ENCODE measurements at places on chromosomes 6 and 20. TPM values are rescaled to one million over a fixed set of nuclear protein-coding genes. Genes with fewer than 3 reads are reported as not detected.
A peak's percentile ranks its signal among the peaks of the same experiment; 100 is the strongest.

DNA sequence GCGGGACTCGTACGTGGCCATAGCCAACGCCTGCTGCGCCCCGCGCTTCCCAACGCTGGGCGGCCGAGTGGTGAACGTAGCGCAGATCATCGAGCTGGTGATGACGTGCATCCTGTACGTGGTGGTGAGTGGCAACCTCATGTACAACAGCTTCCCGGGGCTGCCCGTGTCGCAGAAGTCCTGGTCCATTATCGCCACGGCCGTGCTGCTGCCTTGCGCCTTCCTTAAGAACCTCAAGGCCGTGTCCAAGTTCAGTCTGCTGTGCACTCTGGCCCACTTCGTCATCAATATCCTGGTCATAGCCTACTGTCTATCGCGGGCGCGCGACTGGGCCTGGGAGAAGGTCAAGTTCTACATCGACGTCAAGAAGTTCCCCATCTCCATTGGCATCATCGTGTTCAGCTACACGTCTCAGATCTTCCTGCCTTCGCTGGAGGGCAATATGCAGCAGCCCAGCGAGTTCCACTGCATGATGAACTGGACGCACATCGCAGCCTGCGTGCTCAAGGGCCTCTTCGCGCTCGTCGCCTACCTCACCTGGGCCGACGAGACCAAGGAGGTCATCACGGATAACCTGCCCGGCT, 3.4 kb downstream of the SLC32A1 start:
- no peak for DNase-seq

The FILIP1 gene
- not detected for total RNA-seq

DNA sequence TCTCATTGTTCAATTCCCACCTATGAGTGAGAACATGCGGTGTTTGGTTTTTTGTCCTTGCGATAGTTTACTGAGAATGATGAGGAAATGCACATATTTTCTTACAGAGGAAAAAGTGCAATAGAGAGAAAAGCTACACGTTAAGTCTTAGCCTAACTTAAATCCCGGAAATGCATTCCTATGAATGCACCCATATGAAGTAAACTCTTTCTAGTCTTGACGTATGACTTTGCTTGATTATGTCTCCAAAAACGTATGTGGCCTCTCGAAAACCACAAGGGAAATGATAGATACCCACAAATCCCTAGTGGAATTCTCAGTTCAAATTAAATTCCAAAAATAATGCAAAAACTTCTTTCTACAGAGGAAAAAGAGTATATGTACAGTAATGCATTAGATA, 90.7 kb upstream of the SASH1 start:
- DNase-seq, result no peak

The CLIC1 gene
- total RNA-seq, result 743 TPM

The SMPD2 gene
- total RNA-seq, result 12.6 TPM

DNA sequence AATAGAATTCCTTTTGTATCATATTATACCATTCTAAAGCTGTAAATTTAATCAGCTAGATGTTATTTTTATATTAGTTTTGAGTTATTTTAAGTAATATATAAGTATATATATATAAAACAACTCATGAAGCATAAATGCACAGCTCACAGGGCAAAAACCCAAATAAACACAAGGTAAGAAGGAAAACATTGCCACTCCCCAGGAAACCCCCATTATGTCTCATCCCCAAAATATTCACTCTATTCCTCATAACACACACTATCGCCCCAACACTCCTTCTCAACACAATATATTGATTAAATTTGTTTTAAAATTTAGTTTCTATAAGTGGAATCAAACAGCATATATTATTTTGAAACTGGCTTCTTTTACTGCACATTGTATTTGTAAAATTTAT, 98.6 kb upstream of the FAM83B start:
- peak; percentile 59 for DNase-seq

The MAS1 gene
- total RNA-seq, result not detected

DNA sequence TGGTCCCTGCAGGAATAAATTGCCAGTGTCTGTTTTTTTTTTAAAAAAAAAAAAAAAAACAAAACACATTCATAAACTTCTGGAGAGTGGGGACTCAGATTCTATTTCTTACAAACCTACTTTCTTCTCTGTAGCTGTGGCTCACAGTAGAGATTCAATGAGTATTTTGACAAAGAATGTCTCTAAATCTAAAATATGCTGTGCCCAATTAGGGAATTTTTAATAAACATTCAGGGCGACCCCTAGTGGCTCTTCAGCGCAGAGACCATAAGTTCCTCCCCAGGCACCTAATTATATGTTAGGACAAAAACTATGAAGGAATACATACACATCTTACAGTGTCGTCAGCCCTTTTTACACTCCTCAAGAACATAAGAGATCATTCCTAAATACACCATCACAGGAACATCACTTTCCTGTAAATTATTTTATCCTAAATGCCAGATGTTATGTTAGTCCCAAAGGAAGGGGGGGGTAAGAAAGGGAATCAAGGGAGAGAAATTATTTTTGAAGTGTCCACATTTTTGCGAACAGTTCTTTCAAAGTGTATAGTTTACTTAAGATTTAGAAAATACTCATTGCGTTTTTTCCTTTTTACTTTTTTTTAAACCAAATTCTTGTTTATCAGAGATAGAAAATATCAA, 21.8 kb upstream of the NAA20 start:
- DNase-seq, result peak; percentile 77

DNA sequence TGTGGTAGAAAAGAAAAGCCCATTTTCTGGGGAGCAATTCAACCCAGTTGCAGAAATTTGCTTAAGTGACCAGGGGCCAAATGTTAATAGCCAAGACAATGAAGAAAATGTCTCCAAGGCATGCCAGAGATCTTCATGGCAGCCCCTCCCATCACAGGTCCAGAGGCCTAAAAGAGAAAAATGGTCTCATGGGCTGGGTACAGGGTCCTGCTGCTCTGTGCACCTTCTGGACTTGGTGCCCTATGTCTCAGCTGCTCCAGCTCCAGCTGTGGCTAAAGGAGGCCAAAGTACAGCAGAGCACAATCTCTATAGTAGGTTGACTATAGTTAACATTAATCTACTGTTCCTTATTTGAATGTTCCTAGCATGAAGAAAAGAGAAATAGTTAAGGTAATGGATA, 44.7 kb downstream of the FRK start:
- no peak for DNase-seq

The RFX6 gene
- total RNA-seq, result 0.17 TPM

The LMBRD1 gene
- 5.4 TPM for total RNA-seq

- no peak for DNase-seq
Measured at GRCh38 chr6:92820601-92821000, 598.8 kb downstream of the EPHA7 start.

DNA sequence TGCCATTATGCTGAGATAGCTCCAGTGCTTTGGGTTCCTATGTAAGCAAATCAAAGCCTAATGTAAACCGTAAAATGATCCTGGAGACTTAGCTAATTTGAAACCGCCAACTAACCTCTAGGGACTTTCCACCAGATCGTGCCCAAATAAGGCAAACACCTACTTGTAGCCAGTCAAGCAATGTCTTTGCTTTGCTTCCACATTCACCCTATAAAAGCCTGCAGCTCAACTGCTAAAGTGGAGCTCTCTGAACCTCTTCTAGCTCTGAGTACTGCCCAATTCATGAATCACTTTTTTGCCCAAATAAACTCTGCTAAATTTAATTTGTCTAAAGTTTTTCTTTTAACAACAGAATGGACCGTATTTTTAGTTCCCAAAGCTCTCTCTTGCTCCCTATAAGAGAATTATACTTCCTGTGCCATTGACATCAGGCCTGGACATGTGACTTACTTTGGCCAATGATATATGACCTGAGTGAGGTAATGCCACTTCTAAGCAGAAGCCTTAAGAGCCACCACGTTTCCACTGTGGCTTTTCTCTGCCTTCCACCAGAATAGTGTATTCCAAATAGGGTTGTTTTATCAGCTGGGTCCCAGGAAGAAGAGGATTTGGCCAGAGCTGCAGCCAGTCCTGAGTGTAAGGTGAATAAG, 34.8 kb upstream of the PSMF1 start:
- no peak for DNase-seq

DNA sequence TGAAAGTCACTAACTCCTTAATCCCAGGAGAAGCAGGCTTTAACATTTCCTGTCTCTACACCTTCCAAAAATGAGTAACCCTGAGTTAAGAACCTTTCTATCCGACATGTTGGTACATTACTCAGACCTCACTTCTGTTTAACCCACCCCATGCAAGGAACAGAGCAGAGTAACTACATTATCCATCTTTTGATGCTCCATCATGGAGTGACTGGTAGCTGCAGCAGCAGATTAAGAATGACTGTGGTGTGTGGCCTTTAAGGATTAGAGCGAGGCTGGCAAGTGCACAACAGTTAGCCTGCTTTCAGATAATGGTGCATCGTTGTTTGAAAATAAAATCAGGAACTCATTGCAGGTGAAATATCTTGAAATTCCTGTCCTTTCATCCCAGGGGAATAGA, 2.0 kb downstream of the TRAF3IP2 start:
- no peak for DNase-seq

DNA sequence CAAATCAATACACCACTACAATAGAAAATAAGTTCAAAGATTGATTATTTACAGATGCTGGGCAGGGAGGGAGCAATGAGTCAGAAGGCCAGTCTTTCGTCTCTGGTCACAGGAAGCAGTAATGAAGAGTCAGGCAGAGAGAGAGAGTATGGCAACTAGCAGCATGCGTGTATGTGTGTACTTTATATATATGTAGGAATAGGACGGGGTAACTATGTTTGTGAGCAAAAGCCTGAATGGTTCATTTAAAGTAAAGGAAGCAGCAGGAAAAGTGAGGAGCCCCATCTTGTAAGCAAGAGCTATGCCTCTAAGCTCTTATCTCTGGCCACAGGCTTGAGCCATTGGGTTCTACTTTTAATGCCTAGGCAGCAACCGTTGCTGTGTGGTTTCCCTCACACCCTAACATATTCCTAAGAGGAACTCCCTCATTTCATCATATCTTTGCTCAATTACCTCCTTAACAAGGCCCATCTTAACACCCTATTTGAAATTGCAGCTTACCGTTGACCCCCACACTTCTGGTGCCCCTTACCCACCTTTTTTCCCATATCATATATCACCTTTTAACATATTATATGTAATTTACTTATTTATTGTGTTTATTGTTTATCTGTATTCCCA, 66.6 kb downstream of the AFG1L start:
- DNase-seq, result no peak

DNA sequence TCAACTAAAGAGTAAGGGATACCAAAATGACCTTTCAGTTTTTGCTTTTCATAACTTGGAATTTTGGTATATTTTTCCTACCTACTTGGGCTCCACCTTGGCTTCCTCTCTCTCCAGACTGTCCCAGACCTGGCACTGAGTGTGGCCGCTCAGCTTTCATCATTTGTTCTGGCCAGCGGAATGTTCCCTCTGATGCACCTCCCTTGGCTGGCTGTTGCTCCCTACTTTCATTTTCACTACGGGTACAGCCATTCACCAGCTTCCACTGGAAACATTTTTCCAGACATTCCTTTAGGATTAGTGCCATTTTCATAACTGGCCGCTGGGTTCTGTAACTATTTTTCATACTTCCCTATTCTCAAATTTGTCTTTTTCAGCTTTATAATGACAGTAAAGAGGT, 487.4 kb downstream of the TENT5A start:
- DNase-seq, result no peak

The LEMD2 gene
- 54.5 TPM for total RNA-seq

- DNase-seq, result no peak
Measured at GRCh38 chr6:92024110-92024509, 1395.2 kb downstream of the EPHA7 start.

- peak; percentile 13 for DNase-seq
Measured at GRCh38 chr20:14566505-14566904, 229.1 kb upstream of the FLRT3 start.

The MROH8 gene
- 0.58 TPM for total RNA-seq

- no peak for DNase-seq
Measured at GRCh38 chr20:10745790-10746189, 72.0 kb upstream of the JAG1 start.

DNA sequence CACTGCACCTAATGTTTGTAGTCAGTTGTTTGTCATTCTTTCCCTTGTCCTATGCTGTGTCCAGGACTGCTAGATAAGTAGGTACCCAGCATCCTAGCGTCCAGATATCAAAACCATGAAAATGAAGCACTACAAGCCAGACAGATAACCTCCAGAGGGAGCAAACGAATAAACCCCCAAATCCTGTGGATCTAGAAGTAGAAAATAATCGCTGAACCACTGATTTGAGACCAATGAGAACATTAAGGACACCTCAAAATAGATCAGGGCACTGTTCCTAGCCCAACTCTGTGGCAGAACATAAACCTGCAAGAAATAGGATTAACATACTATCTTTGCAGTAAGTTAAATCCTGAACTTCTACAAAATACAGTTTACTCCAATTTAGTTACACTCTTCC, 1.1 kb upstream of the KLHL32 start:
- no peak for DNase-seq

DNA sequence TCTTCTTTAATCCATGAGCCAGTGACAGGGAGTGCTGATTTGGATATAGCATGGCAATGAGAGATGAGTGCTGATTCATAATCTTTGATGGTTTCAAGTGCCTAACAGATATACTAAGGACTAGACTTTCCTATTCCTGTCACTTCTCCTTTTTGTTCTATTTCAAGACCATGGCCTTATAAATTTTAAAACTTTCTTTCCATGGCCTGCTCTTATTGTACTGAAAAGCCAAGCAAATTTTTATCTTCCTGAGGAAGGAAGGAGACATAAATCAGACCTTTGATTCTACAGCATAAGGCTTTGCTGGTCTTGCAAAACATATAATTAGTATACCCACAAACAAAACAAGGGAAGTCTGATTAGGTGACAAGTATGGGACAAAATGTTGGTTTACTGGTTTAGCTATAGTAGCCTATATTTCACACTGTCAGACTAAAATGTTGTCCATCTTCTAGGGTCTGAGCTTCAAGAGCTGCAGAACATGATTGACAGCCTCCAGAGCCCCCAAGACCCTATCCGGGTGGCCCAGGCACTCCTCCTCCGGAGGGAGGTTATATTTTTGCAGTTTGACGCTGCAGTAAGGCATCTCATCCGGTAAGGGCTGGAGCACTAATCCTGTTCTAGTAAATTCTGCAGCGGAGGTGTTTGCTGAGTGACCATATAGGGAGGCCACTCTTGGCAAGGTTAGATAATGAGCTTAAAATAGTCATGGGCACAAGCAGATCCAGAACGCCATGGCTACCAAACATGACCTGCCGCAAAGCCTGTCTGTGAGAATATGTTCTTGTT, 82.3 kb downstream of the CD164 start:
- DNase-seq, result no peak

- DNase-seq, result no peak
Measured at GRCh38 chr6:107968081-107968480, 10.1 kb upstream of the SEC63 start.

Measured in PC-3 (cell line).